ENCODE measurements at places on chromosomes 3 and 15.
A peak's percentile ranks its signal among the peaks of the same experiment; 100 is the strongest.

- DNase-seq, result peak; percentile 7
These were observed 19.1 kb downstream of the DNAJB8 start for GRCh38 chr3:128447561-128448013.

GRCh38 chr3:23823620-23824019, 17.9 kb downstream of the UBE2E1 start:
- DNase-seq, result no peak

DNA sequence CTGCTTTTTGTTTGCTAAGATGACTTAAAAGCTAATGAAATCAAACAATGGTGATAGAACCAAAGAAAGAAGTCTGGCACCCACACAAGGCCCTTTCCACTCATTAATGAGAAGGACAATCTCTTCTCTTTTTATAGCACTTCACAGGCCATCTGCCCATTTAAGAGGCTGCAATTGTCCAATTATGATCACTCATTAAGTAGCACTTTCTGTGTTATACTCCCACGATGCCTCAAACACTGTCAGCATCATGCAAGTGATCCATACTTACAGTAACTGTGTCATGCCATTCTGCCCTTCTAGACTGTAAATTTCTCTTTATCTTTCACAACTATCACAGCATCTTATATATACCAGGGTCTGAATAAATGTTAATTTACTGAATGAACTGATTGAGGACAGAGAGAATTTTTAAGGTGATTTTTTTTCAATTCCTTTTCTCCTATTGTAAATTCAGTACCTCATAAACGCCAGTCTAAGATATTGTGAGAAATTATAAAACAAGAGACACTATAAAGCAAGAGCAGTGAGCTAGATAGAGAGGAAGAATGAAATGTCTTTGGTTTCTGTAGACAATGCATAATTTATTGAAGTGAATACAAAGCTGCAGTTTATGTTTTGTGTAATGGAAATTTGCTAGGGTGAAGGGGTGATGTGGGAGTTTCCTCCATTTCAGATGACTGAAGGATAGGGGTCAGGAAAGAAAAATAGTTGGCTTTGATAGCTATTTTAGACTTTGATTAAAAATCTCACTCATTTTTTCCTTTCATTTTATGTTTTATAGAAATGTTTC, 17.3 kb downstream of the CD200 start:
- DNase-seq, result no peak

GRCh38 chr3:73789825-73790444, 165.2 kb upstream of the PDZRN3 start:
- DNase-seq, result no peak

DNA sequence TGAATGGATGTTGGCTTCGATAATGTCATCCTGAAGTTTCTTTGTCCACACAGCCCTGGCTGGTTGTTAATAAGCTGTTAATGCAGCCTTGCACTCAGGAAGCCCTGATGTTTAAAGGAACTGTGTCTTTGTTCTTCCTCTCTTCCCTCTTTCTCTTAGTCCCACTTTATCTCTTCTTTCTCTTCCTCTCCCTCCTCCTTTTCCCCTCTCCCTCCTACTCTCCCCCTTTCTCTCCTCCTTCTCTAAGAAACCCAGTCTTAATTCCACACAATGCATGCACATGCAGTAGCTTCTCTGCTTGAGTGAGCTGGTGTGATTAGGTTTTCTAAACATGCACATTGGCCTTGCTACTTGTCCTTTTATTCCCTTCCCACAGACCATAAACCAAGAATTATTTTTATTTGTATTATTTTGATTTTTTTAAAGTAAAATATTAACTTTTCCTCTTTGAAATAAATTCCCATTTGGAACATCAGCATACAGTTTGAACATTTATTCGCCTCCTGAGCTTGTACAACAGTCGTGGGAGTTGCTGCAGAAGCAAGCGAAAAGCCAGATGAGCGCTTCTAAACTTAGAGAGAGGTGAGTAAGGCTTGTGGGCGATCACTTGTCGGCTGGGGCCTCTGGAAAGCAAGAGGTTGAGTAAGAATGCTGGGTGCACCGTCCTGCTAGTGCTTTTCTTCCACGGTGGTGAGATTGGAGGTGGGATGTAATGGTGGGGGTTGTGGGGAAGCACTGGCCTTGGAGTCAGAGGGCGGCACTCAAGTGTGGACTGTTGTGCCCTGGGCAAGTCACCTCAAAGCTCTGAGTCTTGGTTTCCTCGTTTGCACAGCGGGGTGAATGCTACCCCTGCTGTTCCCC, 7.2 kb downstream of the GHRL start:
- no peak for DNase-seq

- DNase-seq, result no peak
These were observed 117.5 kb downstream of the APBA2 start for GRCh38 chr15:29003191-29003839.

DNA sequence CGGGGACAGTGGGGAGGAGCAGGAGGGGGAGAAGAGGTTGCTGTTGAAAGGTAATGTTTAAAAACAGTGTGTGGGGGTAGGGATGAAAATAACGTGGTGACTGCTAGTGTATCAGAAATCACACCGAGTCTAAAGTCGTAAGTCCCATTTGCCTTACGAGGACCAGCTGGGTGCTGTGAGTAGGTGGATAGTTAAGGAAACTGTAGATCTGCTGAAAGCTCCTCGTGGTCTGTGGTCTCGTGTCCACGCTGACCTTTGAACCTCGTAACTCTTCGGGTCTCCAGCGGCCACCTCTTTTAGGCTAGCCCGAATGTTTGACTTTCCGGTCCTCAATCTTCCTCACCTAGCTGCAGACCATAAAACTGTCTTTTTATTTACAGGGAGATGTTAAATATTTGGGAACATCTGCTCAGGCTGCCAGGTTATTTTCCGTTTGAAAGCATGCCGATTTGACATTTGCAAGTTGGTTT, 29.3 kb upstream of the ST3GAL6 start:
- DNase-seq, result no peak

GRCh38 chr3:67635806-67636205, 18.6 kb downstream of the SUCLG2 start:
- no peak for DNase-seq

DNA sequence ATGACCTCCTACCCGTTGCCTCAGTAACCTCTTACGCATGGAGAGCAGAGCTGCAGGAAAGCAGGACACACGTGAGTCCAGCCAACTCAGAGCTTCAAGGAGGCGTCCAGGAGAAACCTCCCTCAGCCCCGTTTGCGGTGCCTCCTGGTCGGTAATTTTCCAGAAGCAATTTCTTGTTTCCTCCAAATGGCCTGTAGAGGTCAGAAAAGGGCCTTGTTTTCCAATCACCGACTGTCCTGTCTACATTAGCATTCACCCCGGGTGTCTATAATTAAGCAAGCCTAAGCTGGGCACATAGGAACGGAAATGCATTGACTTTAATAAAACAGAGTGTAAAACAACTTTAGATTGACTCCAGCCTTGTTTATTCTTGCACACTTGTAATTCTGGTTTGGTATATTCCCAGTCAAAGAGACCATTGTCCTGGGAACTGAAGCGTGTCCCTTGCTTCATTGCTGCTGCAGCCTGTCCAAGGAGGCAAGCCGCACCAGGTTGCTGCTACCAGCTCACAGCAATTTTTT, 836.2 kb downstream of the AGBL1 start:
- DNase-seq, result no peak

DNA sequence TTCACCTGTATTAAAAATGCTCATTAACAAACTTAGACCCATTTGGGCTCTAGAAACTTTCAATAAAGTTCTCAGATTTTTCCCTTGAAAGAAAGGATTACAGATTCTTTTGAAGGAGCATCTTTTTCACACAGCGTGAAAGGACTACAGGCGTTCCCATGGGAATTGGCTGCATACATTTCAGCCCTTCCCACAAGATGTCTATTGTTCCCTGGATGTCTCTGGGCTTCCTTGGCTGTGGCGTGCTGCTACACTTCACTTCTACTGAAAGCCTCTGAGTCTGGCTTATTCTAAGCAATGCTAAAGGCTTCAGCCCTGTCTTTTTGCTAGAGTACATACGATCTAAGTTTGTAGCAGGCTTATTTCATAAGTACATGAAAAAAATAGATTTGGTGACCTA, 1.4 kb downstream of the VEPH1 start:
- no peak for DNase-seq

DNA sequence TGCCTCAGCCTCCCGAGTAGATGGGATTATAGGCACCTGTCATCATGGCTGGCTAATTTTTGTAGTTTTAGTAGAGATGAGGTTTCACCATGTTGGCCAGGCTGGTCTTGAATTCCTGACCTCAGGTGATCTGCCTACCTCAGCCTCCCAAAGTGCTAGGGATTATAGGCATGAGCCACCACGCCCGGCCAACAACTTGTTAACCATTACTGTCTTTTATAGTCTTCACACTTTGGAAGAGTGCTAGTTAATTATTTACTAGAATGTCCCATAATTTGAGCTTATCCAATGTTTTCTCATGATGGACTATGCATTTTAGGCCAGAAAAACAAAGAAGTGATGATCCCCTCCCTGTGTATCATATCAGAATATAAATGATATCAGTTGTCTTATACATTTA, 288.6 kb upstream of the CBLB start:
- no peak for DNase-seq

DNA sequence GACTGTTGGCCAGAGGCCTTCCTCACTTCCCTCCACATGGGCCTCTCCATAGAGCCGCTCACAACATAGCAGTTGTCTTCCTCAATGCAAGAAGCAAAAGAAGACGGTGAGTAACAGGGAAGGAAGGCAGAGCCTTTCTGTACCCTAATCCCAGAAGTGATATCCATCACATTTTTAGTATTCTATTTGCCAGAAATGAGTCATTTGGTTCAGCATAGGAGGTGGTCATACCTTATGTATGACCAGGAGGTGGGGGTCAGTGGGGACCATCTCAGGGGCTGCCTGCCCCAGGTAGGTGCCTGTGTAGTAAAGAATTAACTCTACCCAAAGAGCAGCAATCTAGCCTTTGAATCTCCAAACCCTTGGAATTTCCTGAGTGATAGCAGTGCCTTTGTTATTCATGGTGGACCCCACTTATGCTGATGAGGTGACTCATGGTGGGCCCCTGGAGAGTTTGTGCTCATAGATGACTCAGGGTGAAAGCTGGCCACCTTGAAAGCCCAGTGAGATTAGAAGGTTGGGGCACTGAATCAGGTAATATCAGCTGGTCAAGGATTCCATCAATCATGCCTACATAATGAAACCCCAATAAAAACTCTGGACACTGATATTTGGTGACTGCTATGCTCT, 323.9 kb upstream of the IGF1R start:
- DNase-seq, result no peak

DNA sequence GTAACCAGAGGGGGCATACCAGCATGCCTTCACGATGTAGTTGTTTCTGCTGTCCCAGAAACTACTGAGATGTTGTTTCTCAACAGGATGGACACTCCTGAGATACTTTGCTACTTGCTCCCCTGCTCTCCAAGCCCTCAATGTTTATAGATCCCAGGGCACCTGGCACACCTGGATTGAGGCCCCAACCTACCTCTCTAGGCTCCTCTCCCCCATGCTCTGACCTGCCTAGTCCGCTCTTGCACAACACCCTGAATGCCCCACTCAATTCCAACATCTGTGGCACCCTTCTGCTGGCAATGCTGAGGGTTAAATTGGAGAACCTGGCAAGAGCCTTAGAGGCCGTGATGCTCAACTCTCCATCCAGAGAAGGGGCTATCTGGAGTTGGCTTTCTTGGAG, 42.5 kb upstream of the ANKRD34C start:
- DNase-seq, result no peak

GRCh38 chr3:138186803-138187295, 252 bp upstream of the ARMC8 start:
- DNase-seq, result peak; percentile 79

- DNase-seq, result no peak
These were observed 567.3 kb downstream of the GRM7 start for GRCh38 chr3:7428206-7428718.

GRCh38 chr15:55685286-55685685, 57.7 kb downstream of the PRTG start:
- DNase-seq, result no peak

DNA sequence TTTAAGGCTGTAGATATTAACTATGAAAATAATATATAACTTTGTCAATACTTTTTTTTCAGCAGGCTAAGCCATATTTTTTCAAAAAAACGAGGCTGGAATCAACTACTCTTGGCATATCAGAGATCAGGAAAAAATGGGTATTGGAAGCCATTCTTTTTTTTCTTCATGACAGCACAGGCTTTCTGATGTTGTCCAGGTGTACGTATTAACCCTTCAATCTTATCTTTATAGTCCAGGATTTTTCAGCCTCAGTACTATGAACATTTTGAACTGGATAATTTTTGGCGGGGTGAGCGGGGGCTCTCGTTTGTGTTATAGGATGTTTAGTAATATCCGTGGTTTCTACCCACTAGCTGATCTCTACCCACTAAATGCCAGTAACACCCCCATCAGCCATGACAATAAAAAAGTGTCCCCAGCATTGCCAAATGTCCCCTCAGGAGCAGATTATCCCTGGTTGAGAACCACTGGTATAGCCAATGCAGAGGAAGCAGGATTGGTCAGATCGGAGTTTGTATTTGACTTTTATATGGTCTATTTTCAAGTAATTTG, 52.0 kb downstream of the PLCL2 start:
- DNase-seq, result no peak

DNA sequence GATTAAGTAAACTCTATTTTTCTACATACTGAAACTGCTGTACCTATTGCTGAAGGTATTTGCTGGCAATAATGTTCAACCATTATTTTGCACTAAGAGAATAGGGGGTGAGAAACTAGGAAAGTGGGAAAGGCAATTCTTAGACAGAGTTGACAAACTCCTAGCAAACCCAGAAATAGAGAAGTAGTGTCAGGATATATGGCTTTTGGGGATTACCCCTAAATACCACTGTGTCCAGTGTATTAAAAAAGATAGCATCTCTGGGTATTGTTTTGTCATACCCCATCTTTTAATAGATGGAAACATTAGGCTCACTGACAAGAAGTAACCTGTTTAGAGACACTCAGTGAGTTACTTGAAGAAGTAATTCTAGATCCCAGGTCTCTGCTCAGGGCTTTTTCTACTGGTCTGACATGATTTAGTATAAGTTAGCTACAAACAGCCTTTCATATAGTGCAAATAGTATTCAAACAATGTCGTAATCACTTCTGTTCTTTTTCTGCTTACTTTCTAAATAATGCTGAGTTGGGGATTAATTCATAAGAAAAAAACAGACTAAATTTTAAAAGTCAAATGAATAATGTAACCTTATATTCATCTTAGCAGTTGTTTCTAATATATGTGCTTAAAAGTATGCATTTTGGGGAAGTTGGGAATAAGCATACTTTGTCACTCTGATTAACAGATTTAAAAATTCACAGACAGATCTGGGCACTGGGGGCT, 107.2 kb downstream of the IL1RAP start:
- DNase-seq, result no peak

Data from stimulated activated CD4-positive, alpha-beta T cell treated with anti-CD3 and anti-CD28 coated beads, Interleukin-1b, Interleukin-23, amount 100 ng/mL, for 1 hour (primary cell).